Kidney epithelial cell (primary cell): ENCODE measurements at places on chromosomes 12 and 14. TPM values are rescaled to one million over a fixed set of nuclear protein-coding genes. Genes with fewer than 3 reads are reported as not detected.

The MYH6 gene
- total RNA-seq: not detected in 2 replicates

The TAS2R31 gene
- total RNA-seq: 0.84 and 2.6 TPM in 2 replicates

The GPR132 gene
- total RNA-seq: 1.7 and 1.9 TPM in 2 replicates

The TMED10 gene
- total RNA-seq: 271 and 309 TPM in 2 replicates

The SLC2A14 gene
- total RNA-seq: not detected in 2 replicates

The OR6C65 gene
- not detected in 2 replicates for total RNA-seq

The STAB2 gene
- total RNA-seq: not detected in 2 replicates

The OVCH1 gene
- not detected in 2 replicates for total RNA-seq

The INF2 gene
- total RNA-seq: 109 and 131 TPM in 2 replicates

The SCN8A gene
- 1.3 and 3.1 TPM in 2 replicates for total RNA-seq

The MARCHF9 gene
- total RNA-seq: 15.1 and 16.7 TPM in 2 replicates

The CLMN gene
- 9.5 and 9.8 TPM in 2 replicates for total RNA-seq

The PXMP2 gene
- 34.8 and 37.2 TPM in 2 replicates for total RNA-seq
